ENCODE measurements at places on chromosomes 1 and 21. TPM values are rescaled to one million over a fixed set of nuclear protein-coding genes. Genes with fewer than 3 reads are reported as not detected.

- no peak for DNase-seq
Observed at GRCh38 chr1:222048094-222048595, 306.3 kb upstream of the DUSP10 start.

GRCh38 chr1:212346601-212347000 is 61.4 kb downstream of the PPP2R5A start:
- no peak for DNase-seq

DNA sequence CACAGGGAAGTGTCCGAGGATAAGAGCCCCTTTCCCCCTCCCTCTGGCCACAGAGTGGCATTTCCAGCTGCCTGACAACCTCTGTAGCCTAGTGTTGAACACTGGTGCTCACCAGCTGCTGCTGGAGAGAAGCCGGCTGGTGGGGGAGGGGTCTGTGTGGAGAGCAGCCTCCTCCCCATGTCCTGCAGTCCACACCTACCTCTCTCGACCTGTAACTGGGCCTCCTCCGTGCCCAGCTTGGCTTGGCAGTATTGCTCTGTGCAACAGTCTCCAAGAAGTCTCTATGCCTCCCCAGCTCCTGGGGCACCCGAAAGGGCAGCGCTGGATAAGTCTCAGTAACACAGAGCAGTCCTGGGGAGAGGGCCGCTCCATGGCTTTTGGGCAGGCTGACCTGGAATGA is 17.0 kb downstream of the PAPPA2 start:
- DNase-seq: peak; percentile 46

DNA sequence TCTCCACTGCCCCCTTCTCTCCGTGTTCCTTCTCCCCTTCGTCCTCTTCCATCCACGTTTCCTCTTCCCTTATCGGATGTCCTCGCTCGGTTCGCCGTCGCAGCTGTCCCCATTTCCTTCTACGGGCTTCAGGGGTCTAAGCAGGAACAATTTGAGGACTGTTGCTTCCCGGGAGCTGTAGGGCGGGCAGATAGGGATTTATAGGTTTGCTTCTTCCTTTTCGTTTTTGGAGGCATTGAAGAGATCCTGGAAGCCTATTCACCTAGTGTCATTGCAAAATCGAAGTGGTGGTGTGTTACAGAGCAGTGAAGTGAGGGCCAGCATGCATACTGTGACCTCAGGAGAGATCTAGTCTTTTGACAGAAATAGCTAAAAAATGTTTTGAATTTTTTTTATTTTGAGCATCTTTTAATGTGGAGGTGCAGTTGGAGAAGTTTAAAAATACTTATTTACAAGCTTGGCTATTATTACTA is 897 bp downstream of the ZYG11B start:
- no peak for DNase-seq

GRCh38 chr1:181296180-181296579 is 187.1 kb upstream of the CACNA1E start:
- DNase-seq: no peak

DNA sequence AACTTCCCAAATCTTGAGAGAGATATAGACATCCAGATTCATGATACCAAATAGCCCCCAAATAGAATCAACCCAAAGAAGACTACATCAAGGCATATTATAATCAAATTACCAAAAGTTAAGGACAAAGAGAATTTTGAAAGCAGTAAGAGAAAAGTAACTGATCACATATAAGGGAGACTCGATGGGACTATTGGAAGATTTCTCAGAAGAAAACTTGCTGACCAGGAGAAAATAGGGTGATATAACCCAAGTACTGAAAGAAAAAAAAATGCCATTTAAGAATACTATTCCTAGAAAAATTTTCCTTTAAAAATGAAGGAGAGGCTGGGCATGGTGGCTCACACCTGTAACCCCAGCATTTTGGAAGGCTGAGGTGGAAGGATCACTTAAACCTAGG is 30.5 kb upstream of the WNT2B start:
- no peak for DNase-seq

DNA sequence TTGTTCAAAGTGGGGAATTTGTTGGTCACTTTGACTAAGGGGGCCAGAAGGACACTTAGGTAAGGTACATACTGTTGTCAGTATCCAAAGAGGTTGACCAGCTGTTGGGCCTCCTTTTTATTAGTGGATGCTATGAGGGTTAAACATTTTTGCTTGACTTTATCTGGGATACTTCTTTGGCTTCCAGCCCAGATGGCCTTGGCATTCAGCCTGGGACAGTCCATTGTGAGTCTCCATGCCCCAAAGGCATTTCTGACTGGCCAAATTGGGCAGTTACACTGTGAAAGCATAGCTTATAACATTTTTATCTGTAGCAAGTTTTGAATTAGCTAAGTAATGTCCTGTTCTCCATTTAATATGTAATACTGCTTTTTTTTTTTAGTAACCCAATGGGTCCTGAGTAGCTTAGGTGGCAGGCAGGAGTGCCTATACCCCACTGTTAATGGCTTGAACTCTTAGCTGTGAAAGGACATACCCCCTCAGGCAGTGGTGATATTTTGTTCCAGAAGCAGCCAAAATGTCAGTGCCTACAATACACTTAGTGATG is 35.4 kb upstream of the CD1D start:
- no peak for DNase-seq

DNA sequence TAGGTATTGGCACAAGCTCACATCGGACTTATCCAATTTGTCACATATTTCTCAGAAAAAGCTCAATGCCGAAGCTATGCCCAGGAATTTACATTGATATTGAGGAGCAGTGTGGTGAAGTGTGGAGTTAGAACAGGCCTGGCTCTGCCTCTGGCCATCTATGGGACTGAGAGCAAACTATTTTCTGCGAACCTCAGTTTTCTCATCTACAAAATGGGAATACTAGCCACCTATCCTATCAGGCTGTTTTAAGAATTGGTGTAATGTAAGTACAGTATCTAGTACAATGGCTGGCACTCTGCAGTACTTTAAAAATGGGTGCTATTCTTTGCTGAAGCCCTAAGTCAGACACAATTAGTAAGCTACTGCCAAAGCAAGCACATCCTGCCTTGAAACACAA is 47.2 kb downstream of the ARHGEF11 start:
- DNase-seq: no peak

DNA sequence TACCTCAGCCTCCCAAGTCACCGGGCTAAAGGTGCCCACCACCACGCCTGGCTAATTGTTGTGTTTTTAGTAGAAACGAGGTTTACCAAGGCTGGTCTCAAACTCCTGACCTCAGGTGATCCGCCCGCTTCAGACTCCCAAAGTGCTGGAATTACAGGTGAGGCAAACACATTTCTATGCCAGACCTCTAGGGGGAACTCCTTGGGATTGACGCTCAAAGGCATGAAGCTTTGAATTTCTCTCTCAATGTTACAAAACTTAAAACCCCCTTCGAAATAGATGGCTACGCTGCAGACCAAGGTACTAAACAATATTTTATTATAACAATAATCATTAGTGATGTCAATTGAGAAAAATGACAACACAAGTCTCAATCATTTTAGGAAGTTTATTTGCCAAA is 330.0 kb downstream of the SETD4 start:
- peak; percentile 30 for DNase-seq

GRCh38 chr21:22444990-22445389 is 1446.8 kb downstream of the NCAM2 start:
- no peak for DNase-seq

GRCh38 chr1:78617615-78618026 is 2.6 kb upstream of the IFI44L start:
- peak; percentile 73 for DNase-seq

DNA sequence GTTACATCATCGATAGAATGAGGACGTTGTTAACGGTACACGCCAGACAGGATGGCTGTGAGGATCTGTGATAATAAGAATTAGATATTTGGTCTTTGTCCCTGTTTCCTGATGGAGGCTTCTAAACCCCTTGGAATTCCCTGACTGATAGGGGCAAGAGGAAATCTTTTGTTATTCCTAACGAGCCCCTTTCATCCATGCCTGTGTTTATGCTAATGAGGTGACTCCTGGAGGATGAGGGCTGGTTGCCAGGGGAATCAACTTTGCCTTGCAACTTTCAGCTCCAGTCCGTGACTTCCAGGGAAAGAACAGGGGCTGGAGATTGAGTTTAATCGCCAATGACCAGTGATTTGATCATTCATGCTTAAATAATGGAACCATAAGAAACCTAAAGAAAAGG is 39.3 kb upstream of the NLRP3 start:
- peak; percentile 89 for DNase-seq

DNA sequence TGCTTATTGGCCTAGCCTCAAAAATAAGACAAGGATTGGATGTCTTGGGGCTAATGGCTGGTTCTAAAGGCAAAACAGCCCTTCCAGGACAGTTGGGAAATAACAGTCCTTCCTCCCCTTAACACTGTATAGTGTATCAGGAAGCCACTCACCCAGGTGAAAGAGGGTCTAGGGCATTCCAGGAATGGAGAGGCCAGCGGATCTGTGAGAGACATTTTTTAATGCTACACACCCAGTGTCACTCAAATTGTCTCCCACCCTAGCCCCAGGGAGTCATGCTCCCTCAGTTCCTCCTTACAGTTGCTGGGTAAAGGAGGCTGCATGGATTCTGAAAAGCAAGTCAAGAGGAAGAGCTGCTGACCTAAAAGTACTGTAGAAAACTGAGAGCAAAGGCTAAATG is 24.1 kb upstream of the EXO1 start:
- no peak for DNase-seq

- no peak for DNase-seq
Observed at GRCh38 chr1:214417545-214418210, 133.7 kb downstream of the PTPN14 start.

GRCh38 chr1:42742617-42743316 is 2.7 kb upstream of the CLDN19 start:
- peak; percentile 25 for DNase-seq

GRCh38 chr21:36769051-36769839 is 70.3 kb downstream of the SIM2 start:
- no peak for DNase-seq

GRCh38 chr1:230901671-230902070 is 33.4 kb upstream of the C1orf198 start:
- no peak for DNase-seq

- DNase-seq: no peak
Observed at GRCh38 chr1:155051342-155051776, 243 bp downstream of the ADAM15 start.

DNA sequence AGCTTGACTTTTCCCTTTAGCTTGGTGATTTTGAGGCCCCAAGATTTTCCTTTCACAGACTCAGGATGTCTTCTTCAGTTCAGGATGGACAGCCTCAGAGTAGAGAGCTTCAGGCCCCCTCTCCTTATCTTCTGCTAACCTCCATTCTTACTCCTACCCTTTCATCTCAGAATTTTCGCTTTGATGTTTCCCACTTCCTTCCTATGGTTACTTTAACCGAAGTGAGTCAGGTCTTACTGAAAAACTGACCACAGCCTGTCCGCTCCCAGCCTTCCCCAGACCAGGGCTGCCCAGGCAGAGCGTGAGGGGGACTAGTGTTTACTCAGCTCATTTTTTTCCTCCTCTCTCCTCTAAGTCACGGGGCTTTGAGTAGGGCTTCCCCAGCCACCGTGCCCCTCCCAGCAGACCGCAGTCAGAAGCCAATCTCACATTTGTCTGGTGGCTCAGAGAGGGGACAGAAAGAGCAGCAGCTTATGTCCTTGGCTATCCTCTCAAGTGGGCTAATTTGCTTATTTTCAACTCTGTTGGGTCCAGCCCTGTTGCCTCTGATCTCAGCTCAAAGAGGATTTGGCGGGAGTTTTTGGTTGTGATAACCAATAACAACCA is 4.2 kb upstream of the IL19 start:
- DNase-seq: no peak

- DNase-seq: no peak
Observed at GRCh38 chr1:41390573-41390972, 29.3 kb downstream of the FOXO6 start.

DNA sequence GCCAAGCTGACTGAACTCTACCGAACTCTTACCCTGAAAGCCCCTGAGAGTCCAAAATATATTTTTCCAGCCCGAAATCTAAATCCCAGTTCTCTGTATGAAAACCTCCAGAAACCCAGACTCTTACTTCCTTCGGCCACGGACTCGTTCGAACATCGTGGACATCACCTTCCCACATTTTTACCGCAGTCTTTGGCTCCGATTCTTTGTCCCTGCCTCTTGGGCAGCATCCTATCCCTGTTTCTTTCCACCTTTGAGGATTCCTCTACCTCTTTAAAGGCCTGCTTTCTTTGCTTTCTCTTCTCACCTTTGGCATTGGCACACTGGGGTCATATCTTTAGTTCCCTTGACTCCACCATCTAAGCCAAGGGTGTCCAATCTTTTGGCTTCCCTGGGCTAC is 932 bp upstream of the USP24 start:
- DNase-seq: no peak

DNA sequence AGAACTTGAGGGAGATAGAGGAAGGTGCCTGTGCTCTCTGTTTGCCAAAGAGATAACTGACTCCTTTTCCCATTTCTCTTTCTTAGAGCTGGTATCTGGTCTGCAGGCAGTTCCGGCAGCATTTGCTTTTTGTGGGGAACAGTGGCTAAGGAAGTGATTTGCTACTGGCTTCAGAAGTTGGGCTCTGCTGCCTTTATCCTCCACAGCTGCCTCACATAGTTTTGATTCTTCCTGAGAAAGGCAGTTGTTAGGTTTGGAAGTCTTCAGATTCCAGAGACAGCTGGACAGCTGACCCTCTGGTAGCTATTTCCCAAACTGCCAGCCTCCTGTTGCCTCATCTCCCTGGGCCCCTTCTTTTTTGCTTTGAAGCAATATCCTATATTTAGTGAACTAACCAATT is 62.6 kb upstream of the MACF1 start:
- DNase-seq: peak; percentile 76

GRCh38 chr1:248825573-248825908 is 174 bp downstream of the SH3BP5L start:
- DNase-seq: no peak

DNA sequence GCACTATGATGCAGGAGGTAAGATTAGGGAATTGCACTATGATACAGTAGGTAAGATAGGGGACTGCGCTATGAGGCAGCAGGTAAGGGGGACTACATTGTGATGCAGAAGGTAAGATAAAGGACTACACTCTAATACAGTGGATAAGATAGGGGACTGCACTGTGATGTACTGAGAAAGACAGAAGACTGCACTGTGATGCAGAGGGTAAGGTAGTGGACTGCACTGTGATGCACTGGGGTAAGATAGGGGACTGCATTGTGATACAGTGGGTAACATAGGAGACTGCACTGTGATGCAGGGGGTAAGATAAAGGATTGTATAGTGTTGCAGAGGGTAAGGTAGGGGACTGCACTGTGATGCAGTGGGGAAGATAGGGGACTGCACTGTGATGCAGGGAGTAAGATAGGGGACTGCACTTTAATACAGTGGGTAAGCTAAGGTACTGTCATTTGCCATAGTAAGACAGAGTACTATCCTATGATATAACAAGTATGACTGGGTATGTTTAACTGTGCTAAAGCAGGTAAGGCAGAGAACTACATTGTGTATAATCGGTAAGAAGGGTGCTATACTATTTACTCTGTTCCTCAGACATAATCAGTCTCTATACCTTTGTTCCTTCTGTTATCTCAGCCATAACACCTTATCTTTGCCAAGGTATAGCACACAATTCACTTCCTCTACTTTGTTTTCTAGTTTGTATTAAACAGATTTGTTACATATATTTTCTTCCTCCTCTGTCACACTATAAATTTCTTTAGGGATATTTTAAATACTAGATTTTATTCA is 208.5 kb downstream of the BARHL2 start:
- DNase-seq: no peak

Gene ATP5PF
- 143 TPM for total RNA-seq

Gene PGLYRP3
- total RNA-seq: not detected

Gene HSD3B2
- not detected for total RNA-seq

Gene EFNA1
- 1.9 TPM for total RNA-seq

Gene LCE3E
- not detected for total RNA-seq

Gene RGSL1
- total RNA-seq: not detected

Gene ZSWIM5
- 3.4 TPM for total RNA-seq

Gene RAB7B
- 0.83 TPM for total RNA-seq

Gene TEDDM1
- not detected for total RNA-seq

Gene THRAP3
- total RNA-seq: 184 TPM

Gene OR10J1
- not detected for total RNA-seq

All from H9 (cell line).